Stimulated activated CD8-positive, alpha-beta memory T cell treated with anti-CD3 and anti-CD28 coated beads, Interleukin-12 subunit alpha, Interleukin-12 subunit beta, amount 100 ng/mL, for 4 hours (primary cell): ENCODE measurements at places on chromosomes 3 and 15.

DNA sequence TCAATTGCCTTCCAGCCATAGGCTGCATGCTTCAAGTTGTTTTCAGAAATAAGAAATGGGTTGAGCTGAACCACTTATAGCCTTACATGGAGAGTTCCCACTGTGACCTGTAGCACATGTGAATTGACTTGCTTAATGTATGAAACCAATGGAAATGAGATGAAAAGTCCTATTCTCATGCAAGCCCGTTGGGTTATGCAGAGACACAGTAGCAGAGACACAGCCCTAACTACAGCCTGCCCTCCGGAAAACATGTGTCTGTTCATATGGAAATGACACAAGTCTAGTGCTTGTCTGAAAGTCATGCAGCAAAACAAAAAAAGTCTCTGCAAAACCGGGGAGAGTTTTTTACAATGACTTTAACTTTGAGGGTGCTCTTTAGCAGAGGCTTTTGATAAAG, 14.5 kb downstream of the HIGD2B start:
- no peak for DNase-seq

- DNase-seq: no peak
These were observed 50.8 kb downstream of the SEMA3G start for GRCh38 chr3:52393959-52394670.

DNA sequence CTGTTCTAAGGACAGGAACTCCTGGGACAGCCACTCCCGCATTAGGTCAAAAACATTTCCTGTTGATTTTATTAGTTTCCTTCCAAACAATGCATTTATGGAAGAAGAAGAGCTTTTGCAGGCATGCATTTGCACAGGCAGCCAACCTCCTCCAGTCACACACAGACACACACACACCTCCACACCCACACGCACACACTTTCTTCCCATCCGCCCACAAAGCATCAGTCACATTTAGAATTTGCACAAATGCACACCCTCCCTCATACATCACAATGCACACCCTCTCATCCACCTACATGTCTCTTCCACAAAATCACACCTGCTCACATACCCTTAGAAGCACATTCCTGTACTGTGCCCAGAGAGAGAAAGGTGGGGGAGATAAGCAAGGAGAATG, 4.1 kb upstream of the TYRO3 start:
- no peak for DNase-seq

- no peak for DNase-seq
These were observed 2.0 kb upstream of the ST8SIA2 start for GRCh38 chr15:92391640-92392039.

DNA sequence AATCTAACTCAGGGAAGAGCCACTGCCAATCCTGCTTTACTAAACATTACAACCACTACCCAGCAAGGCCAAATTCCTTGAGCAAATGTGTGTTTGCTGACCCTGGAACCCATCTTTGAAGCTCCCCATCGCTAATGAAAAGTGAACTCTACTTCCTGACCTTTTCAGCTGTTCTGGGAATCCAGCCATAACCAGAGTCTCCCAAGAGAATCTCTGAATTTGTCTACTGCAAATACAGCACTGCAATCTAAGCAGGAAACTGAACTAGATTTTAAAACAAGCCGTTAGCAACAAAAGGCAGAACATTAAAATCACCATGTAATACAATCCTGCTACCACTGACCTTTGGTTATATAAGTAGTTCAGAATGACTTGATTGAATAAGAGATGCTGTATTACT, 309.2 kb downstream of the MAGI1 start:
- DNase-seq: no peak

DNA sequence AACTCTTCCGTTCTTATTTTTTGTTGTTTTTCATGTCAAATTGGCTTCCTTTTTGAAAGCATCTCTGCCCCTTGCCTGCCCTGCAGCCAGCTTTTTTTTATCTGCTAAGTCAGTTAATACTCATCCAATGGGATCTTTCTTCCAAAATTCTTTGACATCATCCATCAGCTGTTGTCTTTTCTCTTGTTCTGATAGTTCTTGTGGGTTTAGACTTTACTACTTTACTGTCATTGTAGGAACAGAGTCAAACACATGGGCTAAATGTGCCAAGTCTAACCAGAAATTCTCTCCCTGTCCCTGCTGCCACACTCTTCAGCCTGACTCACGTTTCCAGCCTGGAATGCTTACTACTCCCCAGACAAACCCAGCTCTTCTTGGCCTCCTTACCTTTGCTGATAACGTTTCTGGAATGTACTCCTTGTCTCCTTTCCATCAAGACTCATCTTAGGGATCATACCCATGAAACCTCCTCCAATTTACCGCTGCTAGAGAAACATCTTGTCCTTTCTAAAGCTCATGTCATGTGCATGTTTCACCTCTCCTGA, 10.7 kb upstream of the VPS8 start:
- no peak for DNase-seq

DNA sequence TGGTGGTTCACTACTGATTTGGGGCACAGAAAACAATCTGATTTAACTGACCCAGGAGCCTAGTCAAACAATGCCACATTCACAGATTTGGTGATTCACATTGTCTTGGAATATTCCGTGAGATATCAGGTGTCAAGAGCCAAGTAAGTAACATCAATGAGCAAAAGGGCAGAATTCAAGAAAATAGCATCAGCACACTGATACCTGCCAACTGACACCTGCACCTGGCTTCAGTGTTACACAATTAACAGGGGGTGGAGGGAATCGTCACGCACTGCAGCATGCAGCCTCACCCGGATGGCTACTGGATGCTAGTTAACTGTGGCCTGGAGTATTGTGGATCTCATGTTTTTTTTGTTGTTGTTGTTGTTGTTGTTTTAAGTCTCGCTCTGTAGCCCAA, 17.6 kb downstream of the CCNL1 start:
- no peak for DNase-seq

DNA sequence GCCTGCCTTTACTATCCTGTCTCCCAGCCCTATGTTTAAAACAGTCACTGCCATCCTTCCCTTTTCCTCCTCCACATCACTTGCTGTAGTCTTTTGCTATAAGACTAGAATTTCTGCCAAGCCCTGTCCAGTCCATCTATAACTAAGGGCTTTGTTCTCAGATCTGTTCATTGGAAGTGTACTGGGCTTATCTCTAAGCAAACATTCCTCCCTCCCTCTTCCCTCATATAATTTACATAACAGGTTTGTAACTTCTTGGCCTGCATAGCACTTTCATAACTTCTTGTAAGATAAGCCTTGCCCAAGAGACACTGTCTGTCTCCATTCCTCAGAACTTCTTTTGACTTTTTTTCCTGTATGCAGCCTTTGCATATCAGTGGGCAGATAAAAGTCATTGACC, 16.7 kb downstream of the TPRG1 start:
- no peak for DNase-seq

- no peak for DNase-seq
These were observed 657.7 kb upstream of the CCDC54 start for GRCh38 chr3:106719583-106719982.

DNA sequence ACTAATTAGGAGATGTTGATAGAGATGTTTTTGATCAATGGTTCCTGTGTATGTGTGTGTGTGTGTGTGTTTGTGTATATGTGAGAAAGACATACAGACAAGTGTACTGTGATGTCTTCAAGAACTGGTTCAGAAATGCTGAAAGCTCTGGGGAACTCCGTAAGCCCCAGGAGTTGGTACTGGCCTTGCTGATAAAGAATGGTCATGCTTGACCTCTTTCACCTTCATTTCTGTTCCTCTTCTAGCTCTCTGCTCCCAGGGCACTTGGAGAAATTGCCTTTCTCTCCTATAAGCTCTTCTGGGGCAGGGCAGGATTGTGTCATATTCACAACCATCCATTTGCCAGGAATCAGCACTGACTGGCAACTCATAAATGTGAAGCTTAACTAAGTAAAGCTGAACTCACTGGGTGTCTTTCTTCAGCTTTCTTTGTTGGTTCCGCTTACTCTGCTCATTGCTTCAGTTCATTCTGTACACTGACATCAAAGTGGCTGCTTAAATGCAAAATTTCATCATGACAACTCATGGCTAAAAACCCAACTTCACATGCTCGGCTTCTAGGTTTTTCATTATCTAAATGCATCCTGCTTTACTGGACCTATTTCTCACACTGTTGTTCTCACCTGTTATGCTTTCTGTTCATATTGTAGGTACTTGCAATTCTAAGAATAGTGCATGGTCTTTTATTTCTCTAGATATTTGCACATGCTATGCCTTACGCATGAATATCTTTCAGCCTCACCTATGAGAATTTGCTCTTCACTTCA, 162.1 kb upstream of the LYSMD4 start:
- no peak for DNase-seq

DNA sequence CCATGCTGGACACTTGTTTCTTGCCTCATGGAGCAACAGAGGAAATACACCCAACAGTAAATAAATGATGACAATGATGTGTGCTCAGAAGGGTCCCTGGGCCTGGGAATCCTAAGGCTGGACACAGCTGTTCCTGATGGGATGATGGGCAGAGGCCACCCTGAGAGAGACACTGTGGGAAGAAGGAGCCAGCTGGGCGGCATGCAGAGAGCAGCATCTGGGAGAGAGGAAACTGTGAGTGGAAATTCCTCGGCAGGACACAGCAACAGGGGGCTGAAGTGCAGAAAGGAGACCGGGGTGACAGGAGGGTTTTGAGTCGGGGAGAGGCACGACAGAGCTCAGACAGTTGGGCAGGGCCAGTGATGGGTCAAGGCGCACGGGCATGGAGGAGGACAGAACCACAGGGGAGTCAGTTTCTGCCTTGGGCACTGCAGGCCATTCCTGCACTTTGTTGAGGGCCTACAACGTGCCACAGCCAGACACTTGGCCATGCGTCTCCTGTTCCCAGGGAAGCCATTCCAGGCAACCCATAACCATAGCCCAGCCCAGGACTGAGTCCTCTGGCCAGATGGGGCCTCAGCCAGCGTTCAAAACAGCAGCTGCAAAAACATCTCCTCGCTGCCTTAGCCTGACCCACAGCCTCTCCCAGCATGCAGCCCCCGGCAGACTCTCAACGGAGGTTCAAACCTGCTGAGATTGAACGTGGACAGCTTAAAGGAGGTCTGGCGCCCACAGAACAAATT, 36.7 kb upstream of the SLC6A1 start:
- DNase-seq: no peak

DNA sequence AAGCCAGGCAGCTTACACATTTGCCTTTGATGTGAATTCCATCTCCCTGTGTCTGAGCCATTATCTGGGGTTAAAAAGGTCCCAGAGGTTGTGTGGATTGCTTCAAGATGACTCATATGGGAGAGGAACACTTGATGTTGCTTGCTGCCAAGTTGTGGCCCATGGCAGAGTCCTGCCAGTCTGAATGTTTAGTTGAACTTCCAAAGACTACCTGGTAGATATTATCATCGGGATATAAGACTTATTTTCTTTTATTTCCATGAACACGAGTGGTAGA, 85.6 kb downstream of the TJP1 start:
- DNase-seq: no peak

- DNase-seq: no peak
These were observed 101.4 kb upstream of the TRPM1 start for GRCh38 chr15:31202953-31203352.

DNA sequence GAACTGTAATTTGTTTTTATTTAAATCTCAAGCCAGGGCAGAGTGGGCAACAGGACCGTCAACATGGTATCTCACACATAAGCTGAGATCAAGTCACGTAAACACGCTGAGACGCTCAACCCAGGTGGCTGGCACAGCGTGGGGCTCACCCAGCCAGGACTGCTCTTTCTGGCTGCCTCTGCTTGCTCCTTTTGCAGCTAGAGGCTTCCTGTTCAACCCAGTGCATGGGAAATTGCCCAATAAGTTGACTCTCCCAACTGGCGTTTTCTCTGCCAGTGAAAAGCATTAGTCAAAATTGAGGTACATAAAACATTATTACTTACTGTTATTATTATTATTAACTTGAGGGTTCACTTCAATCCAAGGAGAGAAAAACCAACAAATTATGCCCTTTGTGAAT, 398.1 kb downstream of the NR2F2 start:
- no peak for DNase-seq

GRCh38 chr3:126267169-126267975, 87.0 kb upstream of the ALDH1L1 start:
- no peak for DNase-seq

- DNase-seq: no peak
These were observed 42.0 kb downstream of the FAM3D start for GRCh38 chr3:58624550-58624949.

GRCh38 chr3:155981669-155982068, 111.2 kb downstream of the GMPS start:
- DNase-seq: no peak

DNA sequence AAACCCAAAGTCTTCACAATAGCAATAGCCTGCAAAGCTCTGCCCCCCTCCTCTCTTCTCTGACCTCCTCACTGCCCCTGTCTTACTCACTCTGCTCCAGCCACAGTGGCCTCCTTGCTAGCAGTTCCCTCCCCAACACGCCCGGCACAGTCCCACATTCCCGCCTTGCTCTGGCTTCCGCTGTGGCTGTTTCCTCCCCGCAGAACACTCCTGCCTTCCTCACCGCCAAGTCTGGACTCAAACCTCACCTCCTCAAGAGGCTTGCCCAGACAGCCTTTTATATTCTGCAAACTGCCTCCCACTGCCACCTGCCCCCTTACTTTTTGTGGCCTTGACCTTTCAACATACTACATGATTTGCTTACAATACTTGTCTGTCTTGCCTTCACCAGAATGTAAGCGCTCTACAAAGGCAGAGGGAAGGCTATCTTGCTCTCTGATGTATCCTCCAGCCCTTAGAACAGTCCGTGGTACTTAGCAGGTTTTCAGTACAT, 406 bp upstream of the MPI start:
- DNase-seq: no peak

DNA sequence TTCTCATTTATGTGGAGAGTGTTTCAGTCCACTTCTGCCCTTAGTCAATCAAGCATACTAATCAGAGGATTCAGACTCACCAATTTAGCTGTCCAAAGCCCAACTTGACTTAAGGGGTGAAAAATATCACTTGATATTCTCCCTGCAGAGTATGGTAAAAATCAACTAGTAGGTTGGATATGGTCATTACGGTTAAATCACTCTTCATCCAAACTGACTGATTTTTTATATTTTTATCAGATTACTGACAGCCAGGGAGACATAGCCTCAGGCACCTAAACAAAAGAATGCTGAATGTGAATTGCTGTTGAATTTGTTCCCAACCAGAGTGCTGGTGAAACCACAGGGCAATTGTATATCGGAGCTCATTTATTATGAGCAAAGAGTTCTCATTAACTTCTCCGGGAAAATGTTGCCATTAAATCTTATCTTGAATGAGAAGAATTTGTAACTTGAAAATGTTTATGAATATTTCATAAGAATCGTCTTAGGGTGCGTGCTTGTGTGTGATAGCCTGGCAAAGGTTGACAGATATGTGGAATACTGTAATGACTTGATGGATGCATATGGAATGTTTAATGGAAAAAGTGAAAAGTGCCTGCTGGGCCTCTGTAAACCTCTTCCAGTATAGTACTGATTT, 411.2 kb downstream of the NAALADL2 start:
- no peak for DNase-seq

GRCh38 chr3:99921986-99922385, 104.3 kb downstream of the CMSS1 start:
- no peak for DNase-seq
